ENCODE measurements at places on chromosomes 5 and 9.

GRCh38 chr9:4146293-4146692 is 153.6 kb downstream of the GLIS3 start:
- no peak for DNase-seq

DNA sequence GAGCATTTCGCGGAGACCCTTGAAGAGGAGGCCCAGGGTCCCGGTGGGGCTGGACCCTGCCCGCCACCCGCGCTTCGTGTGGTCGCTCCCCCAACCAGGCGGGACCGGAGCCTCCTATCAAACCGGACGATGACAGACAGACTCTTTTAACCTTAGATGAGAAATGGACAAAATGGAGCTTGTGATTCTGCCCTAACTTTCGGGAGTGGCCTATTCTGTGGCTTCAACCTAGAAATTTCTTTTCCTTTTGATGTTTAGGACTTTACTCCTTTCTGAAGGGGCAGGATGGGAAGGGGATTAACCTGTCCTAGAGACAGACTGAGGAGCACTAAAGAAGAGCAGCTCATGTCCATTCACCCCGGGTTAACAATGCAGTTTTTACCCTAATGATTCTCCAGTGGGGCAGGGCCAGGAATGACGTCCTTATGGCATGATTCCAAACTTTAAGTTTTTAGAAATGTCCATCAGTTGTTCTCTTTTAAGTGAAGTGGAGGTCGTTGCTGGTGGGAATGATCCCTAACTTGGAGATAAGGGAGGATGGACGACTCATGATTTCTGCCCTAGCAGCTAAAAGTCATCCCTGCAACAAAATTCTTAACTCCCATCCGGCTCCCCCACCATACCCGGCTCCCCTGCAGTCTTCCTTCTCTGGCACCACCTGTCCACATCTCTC is 1.0 kb downstream of the NIPSNAP3A start:
- no peak for DNase-seq

DNA sequence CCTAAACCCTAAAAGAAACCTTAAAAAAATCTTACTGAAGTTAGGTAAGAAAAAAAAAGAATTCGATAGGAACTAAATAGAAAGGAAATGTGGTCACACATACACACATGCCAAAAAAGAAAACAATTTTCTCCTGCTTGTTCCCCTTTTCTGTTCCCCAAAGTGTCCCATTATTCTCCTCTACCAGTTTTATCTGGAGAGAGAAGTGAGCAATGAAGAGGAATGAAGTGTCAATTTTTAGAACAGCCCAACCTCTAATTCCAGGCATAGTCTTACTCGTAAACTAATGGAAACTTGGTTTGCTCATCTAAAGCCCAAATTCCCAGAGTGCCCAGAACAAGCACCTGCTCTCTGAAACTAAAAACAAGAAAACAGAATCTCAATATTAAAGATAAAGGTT is 26.1 kb downstream of the AP3B1 start:
- no peak for DNase-seq

GRCh38 chr9:124813501-124814163 is 36.7 kb downstream of the OLFML2A start:
- DNase-seq: no peak
